GM19239 (cell line): ENCODE measurements at places on chromosomes 16 and 17.

DNA sequence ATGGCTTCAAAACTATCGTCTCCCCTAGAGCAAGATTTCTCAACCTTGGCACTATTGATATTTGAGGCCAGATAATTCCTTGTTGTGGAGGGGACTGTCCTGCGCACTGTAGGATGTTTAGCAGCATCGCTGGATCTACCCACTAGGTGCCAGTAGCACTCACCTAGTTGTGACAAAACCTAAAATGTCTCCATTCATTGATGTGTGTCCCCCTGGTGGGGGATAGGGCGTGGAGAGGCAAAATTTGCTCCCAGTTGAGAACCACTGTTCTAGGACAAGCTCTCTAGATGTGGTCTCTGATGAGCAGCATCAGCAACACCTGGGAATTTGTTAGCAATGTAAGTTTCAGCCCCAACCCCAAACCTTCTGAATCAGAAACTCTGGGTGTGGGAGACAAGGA lies 259.0 kb downstream of the XYLT1 start:
- no peak for DNase-seq

- DNase-seq, result no peak
These were observed 146.2 kb downstream of the ENGASE start for GRCh38 chr17:79220713-79221291.

GRCh38 chr17:45440161-45440778 lies 7.6 kb upstream of the ARHGAP27 start:
- no peak for DNase-seq

GRCh38 chr16:20957153-20957552 lies 56.6 kb downstream of the LYRM1 start:
- DNase-seq, result no peak

- no peak for DNase-seq
These were observed 56.4 kb downstream of the CHD9 start for GRCh38 chr16:53111078-53111791.

DNA sequence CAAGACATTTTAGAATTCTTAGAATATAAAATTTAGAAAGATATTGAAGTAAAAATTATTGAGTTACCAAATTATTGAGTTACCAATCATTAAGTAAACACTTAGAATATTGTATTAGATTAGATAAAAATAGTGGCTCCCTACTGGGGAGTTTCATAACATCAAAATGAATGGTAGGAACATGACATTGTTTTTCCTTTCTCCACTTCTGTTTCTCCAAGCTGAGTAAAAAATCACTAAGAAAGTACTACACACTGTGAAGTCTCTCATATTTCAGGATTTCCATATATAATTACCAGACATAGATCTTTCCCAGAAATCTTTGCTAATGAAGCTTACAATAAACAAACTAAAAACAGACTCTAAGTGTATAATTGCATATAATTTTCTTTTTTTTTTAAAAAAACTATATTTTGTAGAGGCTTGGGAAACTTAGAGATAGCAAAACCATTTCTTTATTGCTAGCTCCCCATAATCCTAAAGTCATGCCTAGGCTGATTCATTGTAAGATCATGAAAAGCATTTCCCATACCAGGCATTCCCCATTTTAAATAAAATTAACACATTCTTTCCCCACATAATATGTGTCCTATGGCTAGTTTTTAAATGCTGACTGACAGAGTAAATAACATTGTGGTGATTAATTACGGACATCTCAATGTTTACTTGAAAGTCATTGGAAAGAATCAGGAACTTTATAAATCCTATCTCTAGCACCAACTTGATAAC lies 1408.7 kb upstream of the GOT2 start:
- DNase-seq, result no peak

DNA sequence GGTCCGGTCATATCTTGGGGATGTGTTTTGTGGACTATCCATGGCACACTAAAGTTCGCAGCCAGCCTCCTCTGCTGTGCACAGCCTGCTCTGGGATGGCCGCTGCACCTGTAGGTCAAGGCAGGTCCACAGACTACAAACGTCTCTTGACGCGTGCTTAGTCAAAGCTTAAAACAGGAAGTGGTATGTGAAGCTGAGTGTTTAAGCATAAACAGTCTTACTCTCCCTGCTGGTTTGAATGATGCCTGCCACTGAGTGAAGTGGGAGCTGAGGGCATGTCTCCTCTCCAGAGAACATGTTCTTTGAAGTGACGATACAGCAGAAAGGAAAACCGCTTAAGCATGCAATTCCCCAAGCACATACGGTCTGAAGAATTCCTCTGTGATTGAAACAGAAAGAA lies 365.6 kb downstream of the SLC39A11 start:
- peak; percentile 67 for DNase-seq

- DNase-seq, result peak; percentile 52
These were observed 29.6 kb upstream of the HNF1B start for GRCh38 chr17:37774504-37774903.

DNA sequence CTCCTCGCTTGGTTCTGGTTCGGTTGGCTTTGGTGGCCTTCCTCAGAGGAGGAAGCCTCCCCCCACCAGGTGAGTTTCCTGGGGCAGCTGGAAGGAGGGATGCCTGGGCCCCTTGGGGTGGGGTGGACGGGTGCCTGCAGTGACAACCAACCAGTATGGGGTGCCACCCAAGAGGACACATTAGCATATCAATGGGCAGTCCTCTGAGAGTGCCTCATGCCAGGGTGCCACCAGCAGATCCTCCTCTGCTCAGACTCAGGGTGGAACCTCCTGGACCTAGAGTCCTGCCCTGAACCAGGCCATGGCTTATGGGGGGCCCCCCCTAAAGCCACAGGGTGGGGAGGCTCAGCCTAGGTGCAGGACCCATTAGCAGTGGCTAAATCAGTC lies 2.7 kb downstream of the PPP1R1B start:
- no peak for DNase-seq
